Dorsolateral prefrontal cortex (tissue), 122 donors: ENCODE measurements at places on chromosomes 3 and 15.
A peak's percentile ranks its signal among the peaks of the same experiment; 100 is the strongest.

DNA sequence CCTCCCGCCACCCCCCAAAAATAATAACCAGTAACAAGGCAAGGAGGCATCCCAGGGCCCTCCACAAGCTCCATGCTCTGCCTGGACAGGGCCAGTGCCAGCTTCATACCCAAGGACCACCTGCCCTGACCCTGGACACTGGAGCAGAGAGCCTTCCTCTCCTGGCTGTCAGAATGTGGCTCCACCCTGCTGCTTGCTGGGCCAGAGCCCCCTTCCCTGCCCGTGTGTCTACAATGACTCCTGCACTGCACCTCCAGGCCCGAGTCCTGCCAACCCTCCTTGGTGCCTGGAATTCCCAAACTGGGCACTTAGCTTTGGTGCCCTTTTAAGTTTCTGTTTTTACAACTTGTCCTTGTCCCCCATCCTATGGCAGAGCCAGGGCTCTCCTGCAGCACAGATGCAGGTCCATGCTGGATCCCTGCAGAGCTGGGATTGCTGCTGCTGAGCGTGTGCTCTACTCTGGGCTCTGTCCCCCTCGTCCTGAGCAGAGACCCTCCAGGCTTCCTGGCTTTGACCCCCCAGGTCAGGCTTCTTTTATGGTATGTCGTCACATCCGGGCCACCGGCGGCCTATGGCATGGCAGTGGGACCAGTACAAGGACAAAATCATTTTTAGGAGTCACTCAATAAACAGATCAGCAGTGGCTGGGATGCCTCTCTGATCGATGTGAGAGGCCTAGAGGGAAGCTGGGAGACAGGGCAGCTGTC, 11.4 kb upstream of the SNRPA1 start:
- DNase-seq = no peak

GRCh38 chr3:195102609-195103467, 168.1 kb downstream of the XXYLT1 start:
- no peak for DNase-seq

DNA sequence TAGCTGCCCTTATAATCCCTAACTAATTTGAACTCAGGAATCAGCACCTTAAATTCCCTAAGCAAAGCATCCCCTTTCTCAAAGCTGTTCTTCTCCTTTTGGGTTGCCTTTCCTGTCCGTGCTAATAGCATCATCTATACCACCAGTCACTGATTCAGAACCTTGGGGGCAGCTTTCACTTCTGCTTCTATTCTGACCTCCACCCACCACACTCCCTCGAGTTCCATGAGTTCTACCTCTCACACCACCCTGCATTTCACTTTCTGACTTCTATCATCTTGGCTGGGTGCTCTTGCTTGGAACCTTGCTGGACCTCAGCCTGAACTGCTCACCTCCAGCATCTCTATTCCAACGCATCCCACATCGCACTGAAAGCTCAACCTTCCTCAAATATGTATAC, 55.4 kb upstream of the KCNMB2 start:
- no peak for DNase-seq

GRCh38 chr3:134339913-134340312, 34.3 kb downstream of the AMOTL2 start:
- DNase-seq = peak; percentile 5

DNA sequence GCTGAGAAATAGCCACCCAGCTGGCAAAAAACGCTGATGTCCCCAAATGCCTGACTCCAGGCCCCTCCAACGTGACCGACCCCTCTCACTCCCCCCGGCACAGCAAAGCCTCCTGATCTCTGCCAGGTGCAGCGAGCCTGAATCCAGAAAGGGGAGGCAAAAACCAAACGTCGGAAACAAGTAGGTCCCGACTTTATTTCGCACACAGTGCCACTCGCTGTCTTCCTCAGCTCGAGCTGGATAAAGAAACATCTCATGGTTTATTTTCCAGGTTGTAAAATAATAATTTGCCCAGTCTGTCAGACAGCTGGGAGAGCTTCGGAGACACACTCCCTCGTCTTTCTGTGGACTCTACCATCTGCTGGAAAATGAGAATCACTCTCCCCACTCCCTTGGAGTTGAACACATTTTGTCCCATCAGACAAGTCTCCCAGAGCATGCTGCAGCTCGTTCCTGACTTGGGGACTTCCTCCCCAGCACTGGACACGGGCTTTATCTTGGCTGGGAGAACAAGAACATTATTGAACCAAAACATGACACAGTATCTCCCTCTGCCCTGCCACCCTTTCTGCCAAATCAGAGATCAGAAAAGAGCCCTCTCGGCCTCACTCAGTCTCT, 142.8 kb downstream of the NUP210 start:
- no peak for DNase-seq

DNA sequence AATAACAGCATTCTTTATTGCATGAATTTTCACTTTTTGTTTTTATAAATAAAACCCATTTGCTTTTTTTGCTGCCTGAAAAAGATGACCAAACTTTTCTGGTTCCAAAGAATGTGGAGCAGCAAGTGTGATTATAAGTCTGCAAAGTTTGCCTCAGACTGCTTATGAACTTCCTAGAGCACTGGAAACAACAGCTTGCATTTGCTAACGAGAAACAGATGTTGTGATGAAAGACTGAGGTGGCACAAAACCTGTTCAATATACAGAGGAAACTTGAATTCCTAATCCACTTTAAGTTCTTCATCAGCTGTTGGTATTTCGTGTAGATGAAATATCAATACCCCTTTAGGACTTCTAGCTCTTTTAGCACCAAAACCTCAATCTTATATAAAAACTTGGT, 9.3 kb downstream of the ZPLD1 start:
- DNase-seq = no peak

GRCh38 chr3:108345492-108346205, 49.3 kb downstream of the HHLA2 start:
- no peak for DNase-seq

GRCh38 chr3:45312836-45313493, 75.4 kb upstream of the LARS2 start:
- no peak for DNase-seq

GRCh38 chr3:32794487-32795308, 23.1 kb upstream of the TRIM71 start:
- no peak for DNase-seq

DNA sequence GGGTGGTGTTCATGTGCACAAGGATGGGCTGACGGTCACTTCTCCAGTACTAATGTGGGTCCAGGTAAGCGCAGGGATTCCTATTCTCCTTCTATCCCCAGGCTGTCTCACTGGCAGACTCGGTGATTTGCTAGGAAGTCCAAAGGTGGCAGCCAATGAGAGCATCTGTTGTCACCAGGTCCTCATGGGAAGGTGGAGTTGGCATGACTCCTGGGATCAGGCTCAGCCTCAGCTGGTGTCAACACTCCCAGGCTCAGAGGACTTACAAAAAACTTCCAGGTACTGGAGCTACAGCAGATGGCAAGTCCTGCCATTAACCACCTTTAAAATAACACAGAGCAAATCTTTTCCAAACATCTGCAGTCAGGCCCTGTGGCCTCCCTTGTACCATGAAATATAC, 13.8 kb downstream of the XYLB start:
- DNase-seq = no peak

GRCh38 chr3:141859651-141860050, 16.8 kb upstream of the ATP1B3 start:
- no peak for DNase-seq

DNA sequence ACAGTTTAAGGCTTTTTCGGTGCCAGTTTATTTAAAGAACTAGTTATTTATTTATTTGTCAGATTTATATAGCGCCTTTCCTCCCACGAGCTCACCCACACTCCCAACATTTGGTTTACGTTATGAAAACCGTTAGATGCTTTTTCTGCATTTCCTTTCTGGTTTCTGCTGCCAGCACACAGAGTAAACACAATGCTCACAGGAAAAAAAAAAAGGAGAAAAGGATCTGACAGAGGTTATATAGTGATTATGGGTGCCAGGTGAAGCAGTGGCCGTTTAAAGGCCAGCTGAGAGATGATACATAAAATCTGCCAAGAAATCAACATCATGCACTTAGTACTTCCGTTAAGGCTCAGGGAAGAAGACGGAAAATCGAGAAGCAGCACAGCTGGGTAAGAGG, 37.9 kb downstream of the ETV5 start:
- DNase-seq = no peak

DNA sequence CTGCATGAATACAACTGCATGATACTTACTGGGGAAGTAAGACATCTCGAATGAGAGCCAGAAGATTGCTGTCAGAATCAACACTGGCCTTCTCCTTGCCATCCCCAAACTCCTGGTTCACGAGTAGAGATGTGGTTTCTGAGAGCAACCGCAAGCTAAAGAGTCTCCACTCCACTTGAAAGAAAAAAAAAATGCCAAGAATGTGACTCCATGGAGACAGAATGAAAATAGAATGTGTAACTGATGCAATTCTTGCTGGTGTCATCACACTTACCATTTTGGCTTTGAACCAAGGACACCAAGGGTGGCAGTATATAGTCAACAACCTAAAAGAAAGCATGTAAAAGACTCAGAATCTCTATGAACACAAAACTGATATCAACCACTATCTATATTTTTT, 280.4 kb downstream of the ULK4 start:
- no peak for DNase-seq

DNA sequence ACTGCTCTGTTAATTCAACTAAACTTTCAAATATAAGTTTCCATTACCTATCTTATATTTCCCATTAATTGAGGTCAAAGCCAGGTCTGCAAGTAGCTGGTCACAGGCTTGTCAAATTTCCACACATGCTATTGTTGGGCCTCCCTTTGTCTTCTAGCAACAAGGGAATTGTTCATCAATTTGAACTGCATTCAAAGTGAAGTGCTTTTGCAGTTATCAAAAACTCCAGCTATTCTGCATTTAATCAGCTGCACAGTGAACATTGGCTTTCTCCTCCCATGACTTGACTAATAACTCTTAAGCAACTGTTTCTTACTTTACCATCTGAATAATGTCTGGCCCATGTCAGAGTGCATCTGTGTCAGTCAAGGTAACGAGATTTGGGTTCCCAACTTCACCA, 198.4 kb downstream of the KCNH8 start:
- DNase-seq = no peak

DNA sequence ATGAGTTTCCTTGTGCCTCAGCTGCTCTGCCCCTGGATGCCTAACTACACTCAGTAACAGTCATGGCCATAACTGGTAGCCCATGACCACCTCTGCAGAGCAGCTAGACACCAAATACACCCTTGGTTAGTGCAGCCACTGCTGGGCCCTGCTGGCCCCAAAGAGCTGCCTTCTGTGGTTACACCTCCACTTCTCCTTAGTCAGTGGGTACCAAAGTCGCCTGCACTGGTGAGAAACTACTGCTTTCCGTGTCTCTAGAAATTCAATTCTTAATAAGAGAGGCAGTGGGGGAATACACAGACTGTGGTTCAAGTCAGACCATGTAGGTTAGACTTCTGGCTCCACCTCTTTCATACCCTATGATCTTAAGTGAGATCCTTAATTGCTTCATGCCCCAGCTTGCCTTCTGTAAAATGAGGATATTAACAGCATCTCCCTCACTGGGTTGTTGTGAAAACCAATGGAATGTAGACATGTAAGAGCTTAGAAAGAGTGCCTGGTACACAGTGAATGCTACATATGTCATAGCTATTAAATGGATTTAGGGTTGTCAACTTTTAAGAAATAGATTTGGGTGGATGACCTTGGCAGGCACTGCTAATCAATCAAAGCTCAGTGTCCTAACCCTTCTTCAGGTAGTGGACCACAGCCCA, 18.2 kb downstream of the HEG1 start:
- no peak for DNase-seq

DNA sequence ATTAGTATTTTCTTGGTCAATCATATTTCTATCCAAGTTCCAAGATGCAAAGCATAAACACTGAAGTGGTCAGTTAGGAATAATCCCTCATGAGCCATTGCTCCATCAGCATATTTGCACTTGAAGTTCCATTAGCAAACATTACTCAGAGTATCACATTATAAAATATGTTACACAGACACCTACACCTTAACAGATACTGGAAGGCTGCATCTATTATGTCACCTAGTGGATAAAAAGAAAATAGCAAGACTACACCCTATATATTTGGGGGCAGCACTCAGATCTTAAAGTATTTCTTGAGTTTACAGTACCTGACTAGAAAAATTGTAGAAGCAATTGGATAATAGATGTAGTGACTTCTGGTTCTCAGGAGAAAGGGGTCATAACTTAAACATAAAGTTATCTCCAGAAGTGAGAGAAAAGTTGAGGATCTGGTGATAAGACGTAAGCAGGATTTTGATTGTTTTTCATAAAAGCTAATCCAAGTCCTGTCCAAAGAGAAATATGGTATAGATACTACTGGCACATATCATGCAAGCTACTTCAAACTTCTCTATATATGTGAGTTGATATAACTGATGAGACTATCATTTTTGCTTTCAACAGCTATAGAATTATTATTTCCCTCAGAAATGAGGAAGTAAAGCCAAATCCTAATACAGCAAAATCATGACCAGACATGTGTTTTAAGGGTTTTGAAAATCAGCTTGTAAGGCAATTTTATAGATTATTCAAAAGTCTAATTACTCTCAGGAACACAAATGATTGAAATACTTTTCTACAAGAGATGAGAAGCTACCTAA, 422.2 kb downstream of the GBE1 start:
- no peak for DNase-seq

- DNase-seq = no peak
Measured at GRCh38 chr15:68862415-68862814, 41.7 kb upstream of the ANP32A start.

- no peak for DNase-seq
Measured at GRCh38 chr15:50463423-50464358, 39.5 kb downstream of the USP8 start.

GRCh38 chr15:35622641-35623340, 76.8 kb upstream of the DPH6 start:
- no peak for DNase-seq

DNA sequence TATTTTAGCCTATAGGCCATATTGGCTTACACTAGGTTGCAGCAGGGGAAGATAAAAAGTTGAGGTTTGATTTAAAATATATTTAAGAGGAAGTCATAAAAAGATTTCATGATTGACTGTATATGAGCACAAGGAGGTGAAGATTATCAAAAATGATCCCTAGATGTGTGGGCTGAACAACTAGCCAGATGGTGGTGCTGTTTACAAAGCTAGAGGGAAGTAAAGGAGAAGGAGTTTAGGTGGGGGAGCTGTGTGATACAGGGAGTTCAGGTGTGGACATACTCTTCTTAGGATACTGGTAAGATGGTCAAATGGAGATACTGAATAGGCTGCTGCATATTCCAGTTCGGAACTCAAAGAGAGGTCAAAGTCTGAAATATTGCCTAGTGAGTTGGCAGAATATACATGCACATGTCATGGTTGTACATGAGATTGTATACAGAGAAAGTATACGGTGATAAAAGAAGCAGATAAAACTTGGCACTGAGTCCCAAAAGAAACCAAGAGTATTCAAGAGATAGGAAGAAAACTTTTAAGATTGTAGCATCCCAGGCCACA, 727.8 kb downstream of the NLGN1 start:
- no peak for DNase-seq
